ENCODE measurements at places on chromosomes 12 and 14. TPM values are rescaled to one million over a fixed set of nuclear protein-coding genes. Genes with fewer than 3 reads are reported as not detected.

DNA sequence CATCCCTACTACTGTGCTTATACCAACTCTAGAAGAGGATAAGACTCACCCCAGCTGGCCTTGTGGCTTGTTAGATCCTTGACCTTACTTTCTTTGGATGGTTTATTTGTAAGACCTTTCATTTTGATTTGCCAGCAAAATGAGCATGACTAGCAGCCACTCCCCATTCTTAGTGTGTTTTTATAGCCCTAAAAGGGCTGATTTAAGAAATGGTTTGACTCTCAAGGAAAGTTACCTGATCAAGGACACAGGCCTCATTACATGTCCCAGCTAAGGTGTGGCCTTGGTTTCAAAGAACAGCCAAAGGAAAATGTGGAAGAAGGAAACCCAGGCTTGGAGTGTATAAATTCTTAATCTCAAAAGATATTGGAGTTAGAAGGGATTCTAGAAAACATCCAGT lies 41.4 kb downstream of the SLC17A8 start:
- no peak for DNase-seq
- no peaks in the 10 kb centered on the region for H3K36me3 ChIP-seq
- H3K27ac ChIP-seq = no peak overlapping the region

DNA sequence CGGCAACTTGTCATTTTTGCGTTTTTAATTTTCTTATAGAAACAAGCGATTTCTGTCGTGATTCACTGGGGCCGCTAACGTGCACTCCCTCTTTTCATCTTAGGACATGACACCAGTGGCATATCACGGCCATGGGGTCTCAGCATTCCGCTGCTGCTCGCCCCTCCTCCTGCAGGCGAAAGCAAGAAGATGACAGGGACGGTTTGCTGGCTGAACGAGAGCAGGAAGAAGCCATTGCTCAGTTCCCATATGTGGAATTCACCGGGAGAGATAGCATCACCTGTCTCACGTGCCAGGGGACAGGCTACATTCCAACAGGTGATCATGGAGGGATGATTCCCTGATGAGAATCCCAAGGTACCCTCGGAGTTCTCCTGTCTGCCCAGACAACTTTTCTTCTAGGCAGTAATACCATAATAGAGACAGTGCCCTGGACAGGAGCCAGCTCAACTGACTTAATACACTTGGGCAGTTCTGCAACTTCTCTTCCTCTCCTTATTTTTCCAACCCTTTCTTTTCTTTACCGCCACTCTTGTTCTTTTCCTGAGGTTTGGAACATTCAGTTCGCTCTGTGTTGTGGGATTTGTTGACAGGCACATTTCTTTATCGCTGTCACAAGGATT lies 821 bp downstream of the TMEM106C start:
- peak overlapping the region; percentile 99 for H3K4me3 ChIP-seq
- peaks cover 7% of the 10 kb centered on the region for H3K27me3 ChIP-seq
- H3K36me3 ChIP-seq = no peaks in the 10 kb centered on the region
- DNase-seq = no peak

- no peaks in the 10 kb centered on the region for H3K27me3 ChIP-seq
- H3K4me3 ChIP-seq = no peak overlapping the region
- H3K27ac ChIP-seq = no peak overlapping the region
- H3K36me3 ChIP-seq = no peaks in the 10 kb centered on the region
- H3K4me1 ChIP-seq = peaks cover 16% of the 10 kb centered on the region
- no peak for DNase-seq
Observed at GRCh38 chr12:92304371-92305055, 158.9 kb upstream of the BTG1 start.

GRCh38 chr12:123973552-123974341 lies 732 bp downstream of the ZNF664 start:
- no peak for DNase-seq
- peak overlapping the region; percentile 96 for H3K27ac ChIP-seq
- H3K4me3 ChIP-seq = peak overlapping the region; percentile 99

GRCh38 chr12:97211416-97211930 lies 251.1 kb upstream of the RMST start:
- no peak overlapping the region for H3K4me3 ChIP-seq
- no peaks in the 10 kb centered on the region for H3K36me3 ChIP-seq
- H3K27ac ChIP-seq = no peak overlapping the region
- no peak for DNase-seq

GRCh38 chr12:55965941-55966407 lies at the start of gene PMEL:
PMEL (minus strand) TSS chr12:55966042; CDS start chr12:55966011, 31 bp downstream.
- H3K36me3 ChIP-seq = peaks cover 8% of the 10 kb centered on the region
- H3K27ac ChIP-seq = peak within 1 kb of the TSS; percentile 94
- no peaks in the 10 kb centered on the region for H3K27me3 ChIP-seq

GRCh38 chr14:74984236-74985027 lies 18.3 kb upstream of the EIF2B2 start:
- no peaks in the 10 kb centered on the region for H3K36me3 ChIP-seq
- peak; percentile 59 for DNase-seq
- no peak overlapping the region for H3K4me3 ChIP-seq
- peaks cover 21% of the 10 kb centered on the region for H3K4me1 ChIP-seq

GALNT4 gene
- total RNA-seq = 10.1 TPM

DDX54 gene
- total RNA-seq = 66.1 TPM

SERPINA5 gene
- total RNA-seq = 4.9 TPM

Data from type B pancreatic cell (in vitro differentiated cells).